Activated T-cell treated with anti-CD3 and anti-CD28 coated beads for 1 hour (primary cell): ENCODE measurements at places on chromosomes 5 and 9.
A peak's percentile ranks its signal among the peaks of the same experiment; 100 is the strongest.

GRCh38 chr9:133060417-133060841, 1.4 kb upstream of the CEL start:
- DNase-seq, result no peak

DNA sequence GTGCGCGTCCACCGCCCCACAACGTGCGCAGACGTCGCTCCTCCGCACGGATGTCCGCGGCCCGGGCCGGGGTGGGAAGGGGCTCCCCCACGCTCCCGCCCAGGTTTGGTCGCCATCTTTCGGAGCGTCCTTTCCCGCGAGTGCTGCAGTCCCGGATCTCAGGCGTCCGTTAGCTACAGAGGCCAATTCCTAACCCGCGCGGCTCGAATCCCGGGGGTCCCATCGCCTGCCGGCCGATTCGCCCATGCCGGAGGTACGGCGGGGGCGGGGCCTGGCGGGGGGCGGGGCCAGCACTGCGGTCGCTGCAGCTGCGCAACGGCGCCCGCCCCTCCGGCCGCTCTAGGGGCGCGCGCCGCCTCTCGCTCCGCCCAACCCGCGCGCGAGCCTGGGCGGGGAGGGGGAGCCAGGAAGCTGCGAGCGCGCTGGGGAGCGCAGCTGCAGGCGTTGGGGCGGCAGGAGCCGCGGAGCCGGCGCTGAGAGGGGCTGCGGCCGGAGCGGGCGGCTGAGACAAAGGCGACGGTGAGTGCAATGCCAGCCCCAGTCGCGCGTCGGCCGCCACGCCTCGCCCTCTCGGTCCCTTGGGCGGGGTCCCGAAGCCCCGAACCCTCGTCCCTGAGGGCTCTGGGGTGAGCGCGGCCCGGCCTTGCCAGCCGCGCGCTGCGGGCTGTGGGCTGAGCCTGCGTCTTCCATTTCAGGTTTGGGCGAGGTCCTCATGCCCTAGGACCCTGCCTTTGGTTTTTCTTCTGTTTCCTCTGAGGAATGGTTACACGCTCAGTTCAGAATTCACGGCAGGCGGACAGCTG, at the start of gene CDC42SE2:
TSS of gene CDC42SE2 (plus strand) at position 406 of the 803 bp plus-strand sequence. CDS start 95,441 bp downstream, outside the sequence.
- DNase-seq, result peak; percentile 78

DNA sequence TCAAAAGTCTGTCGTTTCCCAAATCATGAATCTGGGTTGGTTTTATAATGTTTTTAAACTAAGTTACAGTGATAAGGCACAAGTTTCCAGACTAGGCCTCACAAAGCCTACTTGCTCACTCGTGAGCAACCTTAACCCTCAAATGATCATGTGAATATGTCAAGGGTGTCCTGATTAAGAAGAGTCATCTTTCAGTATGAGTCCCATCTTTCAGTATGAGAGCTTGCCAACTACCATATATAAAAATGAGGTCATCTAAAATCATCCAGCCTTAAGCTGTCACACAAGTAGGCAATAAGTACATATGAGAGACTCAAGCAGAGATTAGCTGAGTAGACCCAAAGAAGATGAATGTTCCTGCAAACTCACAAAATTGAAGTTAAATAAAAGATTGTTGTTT, 668.4 kb upstream of the FAM174A start:
- DNase-seq, result no peak

DNA sequence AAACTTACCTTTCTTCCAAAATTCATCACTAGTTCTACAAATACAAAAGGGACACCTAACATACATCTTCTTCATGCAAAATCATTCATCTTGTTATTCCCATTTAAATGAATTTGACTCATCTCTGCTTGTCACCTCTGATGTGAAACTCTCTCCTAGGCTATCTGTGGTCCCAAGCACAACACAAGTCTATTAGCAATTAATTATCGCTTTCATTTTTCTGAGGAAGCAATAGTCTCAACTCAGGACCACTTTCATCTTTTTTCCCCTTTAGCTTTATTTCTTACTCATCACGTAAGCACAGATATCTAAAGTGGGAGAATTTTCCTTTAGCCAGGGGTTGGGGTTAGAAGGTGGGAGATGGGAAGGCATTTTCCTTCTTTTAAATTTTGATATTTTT, 131.9 kb downstream of the ST8SIA4 start:
- no peak for DNase-seq

GRCh38 chr9:81753436-81753835, 64.1 kb upstream of the TLE1 start:
- no peak for DNase-seq

DNA sequence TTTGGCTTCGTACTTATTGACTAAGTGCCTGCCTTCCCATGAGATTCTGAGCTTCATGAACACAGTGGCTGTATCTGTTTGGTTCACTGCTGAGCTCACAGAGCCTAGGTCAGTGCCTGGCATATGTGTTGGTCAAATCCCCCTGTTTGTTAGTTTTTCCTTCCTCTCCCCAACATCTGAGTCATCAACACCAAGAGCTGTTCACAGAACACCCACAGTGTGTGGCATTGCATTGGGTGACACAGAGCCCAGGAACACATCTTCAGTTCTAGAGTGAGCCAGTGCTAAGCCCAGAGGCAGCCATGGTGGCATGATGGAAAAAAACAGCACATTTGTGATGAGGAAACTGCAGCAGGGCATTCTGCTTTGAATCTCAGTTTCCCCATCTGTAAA, 294.6 kb downstream of the SEC61B start:
- DNase-seq, result no peak

DNA sequence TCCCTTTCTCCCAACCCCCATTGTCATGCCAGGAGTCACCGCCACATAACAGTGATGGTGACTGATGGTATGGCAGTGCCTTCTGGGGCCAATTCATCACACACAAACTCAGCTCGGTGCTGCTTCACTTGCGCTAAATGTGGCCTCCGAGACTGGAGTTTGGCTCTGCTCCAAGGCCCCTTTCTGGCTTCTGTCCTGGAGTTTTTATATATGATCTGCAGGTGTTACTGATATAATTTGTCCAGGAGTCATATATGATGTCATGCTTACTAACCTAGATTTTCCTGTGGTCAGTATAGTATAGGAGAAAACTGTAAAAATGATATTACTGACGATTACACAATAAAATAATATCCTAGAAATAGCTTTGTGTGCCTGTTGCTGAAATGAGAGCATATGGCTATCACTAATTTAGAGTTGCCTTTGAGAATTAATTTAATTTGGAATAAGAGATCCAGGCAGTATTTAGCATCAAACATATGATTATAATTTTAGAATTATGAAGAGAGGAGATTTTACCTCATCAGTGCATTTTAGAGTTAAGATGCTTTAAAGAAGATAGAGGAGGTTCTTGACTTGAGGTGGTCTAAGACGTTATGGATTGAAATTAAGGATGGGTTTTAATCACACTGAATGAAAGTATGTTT, 334.1 kb upstream of the CD180 start:
- no peak for DNase-seq

- DNase-seq, result no peak
Measured at GRCh38 chr9:404234-404633, 189.6 kb downstream of the DOCK8 start.

DNA sequence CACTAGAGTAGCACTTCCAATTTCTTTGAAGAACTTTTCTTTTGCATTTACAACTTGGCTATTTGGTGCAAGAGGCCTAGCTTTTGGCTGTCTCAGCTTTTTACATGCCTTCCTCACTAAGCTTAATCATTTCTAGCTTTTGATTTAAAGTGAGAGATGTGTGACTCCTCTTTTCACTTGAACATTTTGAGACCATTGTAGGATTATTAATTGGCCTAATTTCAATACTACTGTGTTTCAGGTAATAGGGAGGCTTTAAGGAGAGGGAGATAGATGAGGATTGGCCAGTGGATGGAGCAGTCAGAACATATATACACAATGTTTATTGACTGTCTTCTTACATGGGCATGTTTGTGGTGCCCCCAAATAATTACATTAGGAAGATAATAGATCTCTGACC, 161.7 kb downstream of the GNA14 start:
- DNase-seq, result no peak

- DNase-seq, result no peak
Measured at GRCh38 chr9:37676411-37676830, 25.7 kb downstream of the FRMPD1 start.

GRCh38 chr9:76687861-76688391, 76.3 kb upstream of the PCA3 start:
- DNase-seq, result no peak

DNA sequence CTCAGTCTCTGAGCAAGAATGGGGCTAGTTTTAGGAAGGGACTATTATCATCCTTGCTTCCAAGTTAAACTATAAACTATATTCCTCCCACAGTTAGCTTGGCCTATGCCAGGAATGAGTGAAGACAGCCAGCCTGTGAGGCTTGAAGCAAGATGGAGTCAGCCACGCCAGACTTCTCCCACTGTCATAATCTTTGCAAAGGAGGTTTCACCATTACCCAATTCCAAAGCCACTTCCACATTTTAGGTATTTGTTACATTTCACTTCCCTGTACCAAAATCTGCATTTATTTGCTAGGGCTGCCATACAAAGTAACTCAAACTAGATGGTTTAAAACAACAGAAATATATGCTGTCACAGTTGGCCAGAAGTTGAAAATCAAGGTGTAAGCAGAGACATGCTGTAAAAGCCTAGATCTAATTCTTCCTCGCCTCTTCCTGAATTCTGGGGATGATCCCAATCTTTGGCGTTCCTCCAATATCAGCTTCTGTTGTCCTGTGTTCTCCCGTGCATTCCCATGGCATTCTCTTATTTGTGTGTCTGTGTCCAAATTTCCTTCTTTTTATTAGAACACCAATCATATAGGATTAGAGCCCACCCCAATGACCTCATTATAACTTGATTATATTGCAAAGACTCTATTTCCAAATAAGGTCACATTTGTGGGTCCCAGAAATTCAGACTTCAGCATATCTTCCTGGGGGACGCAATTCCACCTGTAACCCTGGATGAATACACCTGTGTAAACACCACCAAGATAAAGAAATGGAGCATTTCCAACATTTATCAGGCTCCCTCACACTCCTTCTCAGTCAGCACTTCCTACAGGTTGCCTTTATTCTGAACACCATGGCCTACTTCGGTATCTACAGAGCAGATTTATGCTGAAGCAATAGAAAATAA, 126.8 kb downstream of the GCNT1 start:
- no peak for DNase-seq

DNA sequence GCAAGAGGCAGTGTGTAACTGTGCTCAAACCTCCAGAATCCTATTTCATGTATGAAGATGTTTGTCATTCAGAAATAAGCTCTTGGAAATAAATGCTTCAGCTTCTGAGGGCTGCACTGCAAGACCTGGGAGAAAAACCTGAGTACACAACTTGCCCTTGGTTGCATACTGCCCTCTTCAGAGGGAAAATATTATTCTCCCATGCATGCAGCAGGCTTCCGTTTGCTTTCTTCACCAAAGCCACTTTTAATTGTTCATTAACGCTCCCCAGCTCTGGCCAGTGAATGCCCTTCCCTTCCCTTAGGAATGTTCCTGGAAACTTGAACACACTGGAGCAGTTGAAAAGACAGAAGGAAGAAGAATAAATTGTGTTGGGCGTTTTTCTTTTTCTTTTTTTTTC, 2.5 kb upstream of the WHRN start:
- DNase-seq, result no peak

GRCh38 chr9:74662674-74663073, 165.5 kb downstream of the RORB start:
- DNase-seq, result no peak

DNA sequence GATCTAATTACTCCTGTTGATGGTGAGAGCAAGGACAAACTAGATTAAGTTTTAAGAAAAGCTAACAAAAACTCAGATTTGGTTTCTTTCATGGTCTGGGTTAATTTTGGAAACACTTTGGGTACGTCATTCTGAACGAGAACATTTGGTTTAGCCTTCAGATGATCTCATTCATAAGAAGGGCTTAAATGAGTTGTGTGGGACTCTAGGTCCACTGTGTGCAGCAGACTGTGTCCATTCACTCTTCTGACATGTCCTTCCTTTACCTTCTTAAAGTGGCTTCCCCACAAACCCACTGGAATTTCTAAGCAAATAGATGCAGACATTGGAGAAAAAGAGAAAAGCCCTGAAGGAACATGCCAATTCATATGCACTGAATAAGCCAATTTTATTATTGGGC, 96.8 kb downstream of the FBXO4 start:
- no peak for DNase-seq

- no peak for DNase-seq
Measured at GRCh38 chr5:58793888-58794657, 211.2 kb downstream of the RAB3C start.

- no peak for DNase-seq
Measured at GRCh38 chr5:177557041-177557647, 2.8 kb upstream of the FAM193B start.

DNA sequence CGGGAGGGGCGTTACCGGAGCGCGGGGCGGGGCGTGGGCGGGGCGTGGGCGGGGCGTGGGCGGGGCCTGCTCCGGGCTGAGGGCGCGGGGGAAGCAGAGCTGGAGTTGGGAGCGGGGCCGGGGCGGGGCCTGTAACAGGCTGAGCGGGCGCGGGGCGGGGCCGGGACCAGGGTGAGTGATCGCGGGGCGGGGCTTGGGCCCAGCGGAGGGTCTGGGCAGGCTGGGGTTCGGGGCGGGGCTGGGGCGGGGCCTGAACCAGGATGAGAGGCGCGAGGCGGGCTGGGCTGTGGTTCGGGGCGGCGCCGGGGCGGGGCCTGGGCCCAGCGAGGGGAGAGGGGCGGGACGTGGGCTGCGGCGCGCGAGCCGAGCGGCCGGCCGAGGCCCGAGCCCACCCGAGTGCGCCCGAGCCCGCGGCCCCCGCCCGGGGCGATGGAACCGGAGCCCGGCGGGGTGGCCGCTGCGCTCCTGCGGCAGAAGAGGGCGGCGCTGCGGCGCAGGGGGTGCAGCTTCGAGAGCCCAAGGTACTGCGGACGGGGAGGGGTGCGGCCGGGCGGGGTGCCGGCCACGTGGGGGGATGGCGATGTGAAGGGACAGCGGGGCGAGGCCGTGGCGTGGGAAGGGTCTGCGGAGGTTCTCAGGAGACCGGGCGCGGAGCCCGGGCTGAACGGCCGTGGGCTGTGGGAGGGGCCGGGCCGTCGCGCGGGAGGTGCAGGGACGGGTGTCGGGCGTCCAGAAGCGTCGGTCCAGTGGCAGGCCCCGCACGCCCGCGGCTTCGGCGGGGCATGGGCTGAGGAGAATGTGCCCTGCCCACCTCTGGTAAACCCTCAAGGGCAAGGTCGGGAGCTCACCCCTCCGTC, 39.5 kb upstream of the GARNL3 start:
- peak; percentile 90 for DNase-seq

DNA sequence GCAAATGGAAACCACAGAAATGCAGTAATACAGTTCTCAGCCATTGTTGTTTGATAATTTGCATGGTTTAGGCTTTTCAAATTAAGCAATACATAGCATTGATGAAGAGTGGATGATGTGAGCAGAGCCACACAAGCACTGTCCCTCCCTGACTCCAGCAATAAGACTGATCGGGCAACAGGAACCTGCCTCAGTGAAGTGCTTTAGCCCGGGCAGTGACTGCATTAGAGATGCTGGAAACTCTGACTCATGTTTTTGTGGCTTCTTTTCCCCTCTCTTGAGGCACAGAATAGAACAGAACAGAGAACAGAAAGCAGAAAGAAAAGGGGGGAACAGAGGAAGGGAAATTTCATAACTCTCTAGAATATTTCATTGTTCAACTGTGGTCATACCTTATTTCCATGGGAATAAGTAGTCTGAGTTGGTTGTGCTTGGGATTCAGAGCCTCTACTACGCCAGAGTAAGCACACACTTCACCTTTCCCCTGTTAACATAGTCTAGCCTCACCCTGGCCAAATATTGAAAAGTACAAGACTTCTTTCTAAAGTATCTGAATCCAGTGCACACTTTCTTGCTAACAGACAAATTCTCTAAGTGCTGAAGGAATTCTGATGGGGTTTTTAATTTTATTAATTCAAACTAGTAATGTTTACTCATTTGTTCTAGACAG, 164.8 kb upstream of the VCAN start:
- no peak for DNase-seq

- no peak for DNase-seq
Measured at GRCh38 chr5:39102684-39103155, 28.5 kb upstream of the RICTOR start.
